Stimulated activated naive B cell treated with anti-CD40 and anti-IgM and Interleukin-4, amounts not matched to agents 10 μg/mL and 1 μg/mL and 100 μg/mL, for 72 hours (primary cell): ENCODE measurements at places on chromosomes 7 and 10.

DNA sequence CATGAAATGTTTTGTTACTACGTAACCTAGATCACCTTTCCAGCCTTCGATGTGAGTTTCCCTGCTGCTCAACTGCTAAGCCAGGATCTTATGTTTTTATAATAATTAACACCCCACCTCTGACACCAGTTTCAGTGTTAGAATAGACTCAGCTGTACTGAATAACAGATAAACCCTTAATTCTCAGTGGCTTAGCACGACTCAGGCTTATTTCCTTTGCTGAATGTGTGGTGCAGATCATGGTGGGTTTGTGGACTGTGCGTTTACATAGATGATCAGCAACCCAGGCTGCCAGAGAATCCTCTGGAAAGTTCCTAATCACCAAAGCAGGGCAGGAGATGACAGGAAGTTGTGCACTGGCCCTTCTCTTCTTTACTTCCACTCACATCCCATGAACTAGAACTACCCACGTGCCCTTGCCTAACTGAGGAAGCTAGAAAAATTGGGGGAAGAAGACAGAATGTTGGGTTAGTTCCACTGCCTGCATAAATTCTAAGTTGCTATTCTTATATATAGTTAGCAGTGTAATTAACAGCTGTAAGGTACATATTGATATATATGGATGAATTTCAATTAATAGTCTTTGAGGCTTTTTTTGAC, 111.8 kb downstream of the MAPK8 start:
- no peak for DNase-seq

DNA sequence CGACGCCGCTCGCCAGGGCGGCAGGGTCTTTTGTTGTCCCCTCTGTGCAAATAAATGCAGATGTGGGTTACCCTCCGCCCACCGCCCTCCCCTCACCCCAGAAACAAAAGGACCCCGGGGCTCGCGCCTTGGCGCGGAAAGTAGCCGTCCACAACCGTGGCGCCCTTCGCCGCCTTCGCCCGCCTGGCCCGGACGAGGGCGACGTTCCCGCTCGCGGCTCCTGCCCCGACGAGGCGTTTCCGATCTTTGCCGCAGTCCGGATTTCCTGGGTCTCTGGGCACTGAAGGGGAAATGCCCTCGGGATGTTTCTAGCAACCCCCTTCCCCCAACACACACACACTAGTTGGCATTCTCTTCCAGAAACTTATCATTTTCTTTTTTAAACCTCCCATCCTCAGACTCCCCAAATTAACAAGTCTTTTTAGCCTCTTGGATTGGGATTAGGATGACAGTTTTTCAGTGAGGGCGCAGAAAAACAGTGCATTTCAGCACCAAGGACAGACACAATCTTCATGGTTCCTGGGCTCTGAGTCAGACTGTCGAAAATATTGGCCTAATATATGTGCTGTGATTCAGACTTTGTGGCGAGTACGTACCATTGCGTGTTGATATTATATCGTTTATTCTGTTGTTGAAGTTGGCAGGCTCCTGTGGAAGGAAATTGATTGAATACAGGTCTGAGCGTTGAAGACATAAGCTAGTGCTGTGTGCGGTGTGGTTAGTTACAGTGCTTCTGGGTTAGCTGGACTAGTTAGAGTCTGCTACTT, 771 bp downstream of the PHYHIPL start:
- no peak for DNase-seq

- DNase-seq: no peak
Observed at GRCh38 chr10:51711519-51711891, 12.1 kb upstream of the CSTF2T start.

GRCh38 chr7:83119026-83119382, 43.7 kb downstream of the PCLO start:
- DNase-seq: no peak

DNA sequence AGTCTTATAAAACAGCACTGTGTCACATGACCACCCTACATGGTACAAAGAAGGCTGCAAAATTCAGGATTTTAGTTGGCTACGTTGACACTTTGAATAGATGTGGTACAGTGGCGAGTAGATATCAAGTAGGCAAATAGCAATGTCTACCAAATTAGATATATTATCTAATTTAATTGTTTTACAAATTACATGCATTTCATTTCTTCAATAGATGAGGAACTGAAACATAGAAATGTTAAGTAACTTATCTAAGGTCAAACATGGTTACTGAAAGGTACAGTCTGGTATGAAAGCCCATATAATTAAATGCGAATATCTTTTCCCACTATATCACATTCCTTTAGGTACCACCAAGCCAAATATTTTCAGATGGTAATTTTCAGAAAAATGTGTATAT, 972.2 kb downstream of the NRG3 start:
- DNase-seq: no peak

- no peak for DNase-seq
Observed at GRCh38 chr7:99314504-99314903, 11.2 kb upstream of the ARPC1A start.

DNA sequence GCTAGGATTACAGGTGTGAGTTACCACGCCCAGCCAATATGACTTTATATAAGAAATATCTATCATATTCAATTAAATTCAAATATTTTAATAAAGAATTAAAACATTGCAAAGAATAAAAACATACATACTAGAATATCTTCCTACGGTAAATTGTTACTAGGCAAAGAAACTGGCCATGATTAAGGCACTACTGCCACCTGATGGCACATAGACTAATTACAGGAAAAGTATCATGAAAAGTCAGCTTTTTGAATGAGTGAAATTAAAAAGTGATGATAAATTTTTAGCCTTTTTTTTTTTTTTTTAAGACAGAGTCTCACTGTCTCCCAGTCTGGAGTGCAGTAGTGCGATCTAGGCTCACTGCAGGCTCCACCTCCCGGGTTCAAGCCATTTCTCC, 30.9 kb downstream of the MRPS33 start:
- DNase-seq: no peak

DNA sequence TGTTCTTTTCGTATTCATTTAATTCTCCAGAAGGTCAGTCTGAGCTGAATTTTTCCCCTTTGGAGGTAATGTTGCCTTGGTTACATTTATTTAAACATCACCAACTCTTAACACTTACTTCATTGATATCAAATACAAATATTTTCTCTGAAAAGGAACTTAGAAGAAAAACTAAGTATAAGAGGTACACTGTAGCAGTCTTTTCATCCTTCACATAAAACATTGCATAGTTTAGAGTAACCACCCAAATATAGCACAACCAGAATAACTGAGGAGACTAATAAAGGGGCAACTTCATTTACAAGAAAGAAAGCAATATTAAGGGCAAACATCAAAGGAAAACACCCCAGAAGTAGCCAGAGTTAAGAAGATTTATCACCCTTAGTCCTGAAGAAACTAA, 1115.0 kb upstream of the POT1 start:
- no peak for DNase-seq
